ENCODE measurements at places on chromosomes 5 and 9.
A peak's percentile ranks its signal among the peaks of the same experiment; 100 is the strongest.

GRCh38 chr5:93406971-93407401 is 174.0 kb downstream of the NR2F1-AS1 start:
- no peak for DNase-seq

DNA sequence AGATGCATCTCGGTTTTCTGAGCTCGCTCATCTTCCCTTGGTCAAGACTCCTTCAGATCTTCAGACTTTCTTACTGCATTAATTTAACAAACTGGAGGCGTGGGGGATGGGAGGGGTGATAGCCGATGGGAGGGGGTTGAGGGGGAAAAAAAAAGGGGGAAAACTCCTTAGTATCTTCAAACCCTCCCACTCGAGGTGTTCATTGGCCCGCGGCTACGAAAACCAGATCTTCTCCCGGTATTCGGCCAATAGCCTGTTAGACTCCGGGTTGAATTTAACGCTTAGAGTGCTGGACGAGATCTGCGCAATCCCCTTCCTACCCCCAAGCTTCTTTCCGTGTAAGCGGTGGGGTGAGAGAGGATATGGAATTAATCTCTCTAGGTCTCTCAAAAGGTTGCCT is 689 bp upstream of the GLRA1 start:
- DNase-seq: no peak

- DNase-seq: no peak
Observed at GRCh38 chr5:33238826-33239695, 201.7 kb upstream of the TARS1 start.

- DNase-seq: no peak
Observed at GRCh38 chr9:27785714-27786100, 212.4 kb upstream of the C9orf72 start.

- no peak for DNase-seq
Observed at GRCh38 chr9:118306801-118307200, 602.6 kb downstream of the TLR4 start.

DNA sequence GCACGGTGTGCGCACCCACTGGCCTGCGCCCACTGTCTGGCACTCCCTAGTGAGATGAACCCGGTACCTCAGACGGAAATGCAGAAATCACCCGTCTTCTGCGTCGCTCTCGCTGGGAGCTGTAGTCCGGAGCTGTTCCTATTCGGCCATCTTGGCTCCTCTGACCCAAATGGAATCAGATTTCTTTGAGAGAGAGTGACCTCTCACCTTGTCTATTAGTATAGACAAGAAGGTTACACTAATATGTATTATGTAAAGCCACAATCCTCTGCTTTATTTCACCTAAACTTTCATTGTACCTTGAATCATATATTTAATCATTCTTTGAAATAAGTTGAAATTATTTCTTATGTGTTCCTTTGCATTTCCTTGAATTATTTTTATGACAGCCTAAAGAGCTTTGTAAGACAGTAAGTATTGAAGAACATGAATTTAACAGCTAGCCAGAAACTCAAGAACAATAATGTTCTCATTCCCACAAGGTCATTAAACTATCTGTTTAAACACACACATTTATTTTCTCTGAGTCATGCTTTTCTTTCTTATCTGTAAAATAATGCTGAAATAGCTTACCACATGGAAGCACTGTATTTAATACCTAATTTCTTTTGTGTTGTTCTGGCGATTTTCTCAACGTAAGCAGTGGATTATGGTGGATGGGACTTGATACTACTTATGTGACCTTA is 91.8 kb upstream of the DMRTA1 start:
- no peak for DNase-seq

- DNase-seq: no peak
Observed at GRCh38 chr5:73687357-73687756, 61.4 kb downstream of the ARHGEF28 start.

DNA sequence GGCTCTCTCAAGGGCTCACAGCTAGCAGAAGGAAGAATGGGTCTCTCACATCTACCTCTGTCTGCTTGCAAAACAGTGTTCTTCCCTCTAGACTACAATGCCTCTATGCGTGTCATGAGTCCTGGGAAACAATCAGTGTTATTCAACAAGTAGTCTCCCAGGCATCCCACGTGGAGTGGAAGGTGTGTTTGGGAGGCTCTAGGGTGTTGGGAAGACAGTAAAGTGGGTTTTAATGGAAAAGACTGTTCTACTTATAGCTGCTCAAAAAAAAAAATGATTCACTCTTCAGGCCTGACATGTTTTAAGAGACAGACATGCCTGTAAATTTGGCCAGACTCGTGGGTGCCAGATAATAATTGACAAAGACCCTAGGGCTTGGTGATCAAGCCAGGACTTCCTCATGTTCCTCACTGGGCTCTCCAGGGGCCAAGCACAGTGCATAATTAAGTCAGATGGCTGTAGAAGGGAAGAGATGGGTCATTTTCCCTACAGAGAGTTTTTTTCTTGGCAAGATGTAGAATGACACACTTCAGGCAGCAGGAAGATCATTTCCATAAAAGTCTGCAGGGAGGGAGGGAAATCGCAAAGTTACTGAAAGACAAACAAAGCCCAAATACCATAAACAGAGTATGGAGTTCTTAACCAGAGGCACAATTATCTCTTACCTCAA is 246.4 kb downstream of the ACTL7B start:
- no peak for DNase-seq

GRCh38 chr9:110255463-110256379 is 586 bp downstream of the TXN start:
- peak; percentile 7 for DNase-seq

- DNase-seq: no peak
Observed at GRCh38 chr5:170430866-170431437, 41.8 kb upstream of the KCNMB1 start.

DNA sequence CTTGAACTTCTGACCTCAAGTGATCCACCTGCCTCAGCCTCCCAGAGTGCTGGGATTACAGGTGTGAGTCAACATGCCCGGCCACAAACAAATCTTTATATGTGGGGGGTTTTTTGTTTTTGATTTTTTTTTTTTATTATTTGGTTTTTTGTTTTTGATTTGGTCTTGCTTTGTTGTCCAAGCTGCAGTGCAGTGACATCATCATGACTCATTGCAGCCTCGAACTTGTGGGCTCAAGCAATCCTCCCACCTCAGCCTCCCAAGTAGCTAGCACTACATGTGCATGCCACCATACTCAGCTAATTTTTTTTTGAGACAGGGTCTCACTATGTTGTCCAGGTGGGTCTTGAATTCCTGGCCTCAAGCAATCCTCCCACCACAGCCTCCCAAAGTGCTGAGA is 42.4 kb downstream of the ALDH7A1 start:
- DNase-seq: no peak

- DNase-seq: no peak
Observed at GRCh38 chr5:74069741-74070140, 443.7 kb downstream of the ARHGEF28 start.

- no peak for DNase-seq
Observed at GRCh38 chr9:13140843-13141592, 138.5 kb downstream of the MPDZ start.

GRCh38 chr5:102547141-102548035 is 48.6 kb upstream of the SLCO6A1 start:
- no peak for DNase-seq

All from stimulated activated CD4-positive, alpha-beta T cell treated with anti-CD3 and anti-CD28 coated beads, Interleukin-15, amount 100 ng/mL, for 1 hour (primary cell).